CD14-positive monocyte (primary cell): ENCODE measurements at places on chromosomes 1 and 21.

GRCh38 chr1:50419192-50419906 is 3.9 kb downstream of the DMRTA2 start:
- no peak for DNase-seq

- DNase-seq, result peak; percentile 31
Observed at GRCh38 chr1:27366411-27367159, at the start of gene MAP3K6. TSS of gene MAP3K6 (minus strand) at chr1:27366961. CDS start at chr1:27366597, 364 bp downstream.

- DNase-seq, result no peak
Observed at GRCh38 chr1:177301425-177302124, 130.8 kb downstream of the BRINP2 start.

DNA sequence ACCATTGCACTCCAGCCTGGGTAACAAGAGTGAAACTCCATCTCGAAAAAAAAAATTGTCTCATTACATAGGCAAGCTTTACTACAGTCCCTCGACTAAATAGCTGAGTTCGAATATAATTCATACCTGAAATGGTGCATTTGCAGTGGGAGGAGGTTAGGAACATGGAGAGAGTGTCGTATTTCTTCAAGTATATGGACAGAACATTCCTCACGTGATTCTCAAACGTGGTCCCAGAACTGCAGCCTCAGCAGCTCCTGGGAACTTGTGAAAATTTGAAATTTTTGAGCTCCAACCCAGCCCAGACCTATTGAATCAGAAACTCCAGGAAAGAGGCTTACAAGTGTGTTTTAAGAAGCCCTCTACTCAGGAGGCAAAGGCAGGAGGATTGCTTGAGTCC is 7.2 kb downstream of the CDA start:
- DNase-seq, result no peak

GRCh38 chr1:203127666-203128430 is at the start of gene ADORA1:
TSS of gene ADORA1 (plus strand) at chr1:203127726. CDS start at chr1:203128842, 1,116 bp downstream.
- DNase-seq, result no peak

DNA sequence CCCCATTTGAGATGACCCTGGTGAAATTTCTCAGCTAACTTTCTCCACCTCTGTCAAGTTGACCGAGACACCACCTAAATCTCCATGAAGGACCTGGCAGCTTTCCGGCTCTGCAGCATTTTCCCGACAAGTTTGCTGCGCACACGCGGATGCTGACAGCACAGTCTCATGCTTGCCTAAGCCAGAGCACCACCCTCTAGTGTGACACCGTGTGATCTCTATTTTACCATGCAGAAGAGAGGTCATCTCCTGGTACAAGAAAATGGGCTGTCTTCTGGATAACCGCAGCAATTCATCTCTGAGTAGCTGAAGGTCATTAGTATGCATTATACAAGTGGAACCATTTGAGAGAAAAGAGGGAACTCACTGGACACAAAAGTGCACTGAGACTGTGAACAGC is 38.9 kb upstream of the H6PD start:
- no peak for DNase-seq

GRCh38 chr1:208807446-208808127 is 563.4 kb upstream of the PLXNA2 start:
- no peak for DNase-seq

DNA sequence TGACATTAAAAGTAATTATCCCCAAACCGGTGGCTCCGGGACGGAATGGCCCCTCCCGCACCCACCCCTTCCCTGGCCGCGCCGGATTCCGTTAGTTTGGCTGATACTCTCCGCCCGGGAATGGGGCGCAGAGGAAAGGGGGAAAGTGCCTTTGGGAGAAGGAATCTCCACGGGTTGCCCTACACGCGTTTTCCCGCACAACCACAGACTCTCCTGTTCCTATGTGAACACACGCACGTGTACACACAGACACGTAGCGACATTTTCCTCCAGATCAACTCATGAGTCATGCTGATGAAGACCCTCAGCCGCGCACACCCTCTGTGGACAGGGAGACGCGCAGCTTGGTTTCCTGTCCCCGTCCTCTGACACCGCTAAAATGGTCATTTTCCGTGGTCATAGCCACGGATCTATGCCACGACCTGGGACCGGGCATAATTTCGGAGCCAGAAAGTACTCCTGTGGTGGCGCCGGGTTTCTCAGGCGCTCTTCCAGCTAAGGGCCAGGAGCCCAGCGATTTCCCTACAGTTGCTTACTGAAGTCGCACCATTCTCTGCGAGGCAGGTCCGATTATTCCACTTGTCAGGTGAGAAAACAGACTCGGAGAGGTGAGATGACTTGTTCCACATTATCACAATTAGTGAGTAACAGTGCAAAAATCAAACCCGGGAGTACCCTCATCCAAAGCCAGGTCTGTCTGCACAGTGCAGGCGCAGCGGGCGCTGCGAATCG is 4.0 kb upstream of the DMRTA2 start:
- DNase-seq, result no peak

DNA sequence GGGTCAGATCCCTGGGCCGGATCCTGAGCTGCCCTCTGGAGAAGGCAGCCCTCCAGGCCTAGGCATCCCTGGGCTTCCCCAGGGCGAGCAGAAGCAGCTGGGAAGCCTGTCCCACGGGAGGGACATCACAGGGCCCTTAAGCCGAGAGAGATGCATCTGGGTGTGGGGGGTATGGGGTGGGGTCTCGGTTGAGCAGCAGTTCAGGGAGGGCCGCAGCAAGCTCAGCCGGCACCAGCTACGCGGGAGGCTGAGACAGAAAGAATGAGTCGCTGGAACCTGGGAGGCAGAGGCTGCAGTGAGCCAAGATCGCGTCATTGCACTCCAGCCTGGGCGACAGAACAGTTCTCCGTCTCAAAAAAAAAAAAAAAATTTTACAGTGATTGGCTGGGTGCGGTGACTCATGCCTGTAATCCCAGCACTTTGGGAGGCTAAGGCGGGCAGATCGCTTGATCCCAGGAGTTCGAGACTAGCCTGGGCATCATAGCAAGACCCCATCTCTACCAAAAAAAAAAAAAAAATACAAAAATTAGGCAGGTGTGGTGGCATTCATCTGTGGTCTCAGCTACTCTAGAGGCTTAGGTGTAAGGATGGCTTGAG is 37.7 kb downstream of the RRP1 start:
- no peak for DNase-seq

- peak; percentile 78 for DNase-seq
Observed at GRCh38 chr1:27161594-27161993, 6.7 kb upstream of the SLC9A1 start.

DNA sequence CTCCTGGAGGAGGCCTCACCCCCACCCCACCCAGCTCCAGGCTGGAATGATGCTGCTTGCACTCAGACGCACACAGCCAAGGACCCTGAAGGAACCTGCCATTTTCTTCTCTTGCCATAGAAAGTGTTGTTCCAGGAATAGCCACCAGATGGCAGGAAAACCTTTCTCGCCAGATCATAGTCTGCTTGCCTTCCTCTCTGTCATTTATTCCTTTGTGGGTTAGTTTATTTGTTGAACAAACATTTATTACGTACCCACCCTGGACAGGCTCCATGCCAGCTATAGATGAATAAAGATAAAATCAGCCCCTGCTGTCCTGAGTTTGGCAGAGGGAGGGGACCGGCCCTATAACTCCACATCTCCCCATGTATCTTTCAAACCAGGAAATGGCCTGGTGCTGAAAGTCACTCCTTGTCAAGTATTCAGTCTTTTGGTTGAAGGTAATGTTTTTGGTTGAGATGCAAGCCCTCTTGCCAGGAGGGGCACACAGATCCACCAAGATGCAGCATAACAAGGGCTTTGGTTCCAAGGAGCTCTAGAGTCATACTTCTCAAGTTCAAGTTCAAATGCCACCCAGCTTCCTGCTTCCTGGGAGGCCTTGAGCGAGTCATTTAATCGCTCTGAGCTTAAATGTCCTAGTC is 7.0 kb upstream of the KCNC4 start:
- DNase-seq, result peak; percentile 56
